ENCODE measurements at places on chromosomes 13 and 19.

DNA sequence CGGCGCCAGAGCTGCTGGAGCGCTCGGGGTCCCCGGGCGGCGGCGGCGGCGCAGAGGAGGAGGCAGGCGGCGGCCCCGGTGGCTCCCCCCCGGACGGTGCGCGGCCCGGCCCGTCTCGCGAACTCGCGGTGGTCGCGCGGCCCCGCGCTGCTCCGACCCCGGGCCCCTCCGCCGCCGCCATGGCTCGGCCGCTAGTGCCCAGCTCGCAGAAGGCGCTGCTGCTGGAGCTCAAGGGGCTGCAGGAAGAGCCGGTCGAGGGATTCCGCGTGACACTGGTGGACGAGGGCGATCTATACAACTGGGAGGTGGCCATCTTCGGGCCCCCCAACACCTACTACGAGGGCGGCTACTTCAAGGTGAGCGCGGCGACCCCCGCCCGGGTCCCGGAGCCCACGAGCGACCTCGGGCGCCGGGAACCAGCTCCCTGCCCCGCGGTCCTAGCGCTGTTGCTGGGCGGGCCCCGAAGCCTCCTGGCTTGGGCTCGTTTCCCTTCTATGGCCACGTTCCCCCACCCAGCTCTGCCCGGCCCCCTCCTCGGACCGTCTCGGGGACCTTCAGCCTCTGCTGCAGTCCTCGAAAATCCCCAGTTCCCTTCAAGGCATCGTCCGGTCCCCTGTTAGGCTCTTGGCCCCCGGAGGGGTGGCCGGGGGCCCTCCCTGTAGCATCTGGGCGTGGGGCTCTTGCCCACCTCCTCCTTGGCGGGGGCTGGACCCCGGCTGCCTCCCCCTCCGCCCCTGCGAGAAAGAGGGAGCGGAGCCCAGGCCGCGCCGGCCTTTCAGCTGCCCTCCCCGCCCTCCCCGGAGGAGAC is at the start of gene CDC34:
Gene CDC34, plus strand, starts transcription at position 8 of the 808 bp plus-strand sequence. Its CDS starts 172 bp downstream, at position 180.
- no peak for DNase-seq

- DNase-seq = no peak
Measured at GRCh38 chr13:94057618-94058186, 421.8 kb downstream of the DCT start.

- DNase-seq = peak; percentile 25
Measured at GRCh38 chr13:78603240-78603957, at the start of gene POU4F1. Gene POU4F1 (minus strand): TSS chr13:78603552. CDS start chr13:78603326, 226 bp downstream.

- DNase-seq = no peak
Measured at GRCh38 chr19:49752701-49753100, 10.4 kb downstream of the TSKS start.

- no peak for DNase-seq
Measured at GRCh38 chr19:42150911-42151361, 18.7 kb upstream of the POU2F2 start.

DNA sequence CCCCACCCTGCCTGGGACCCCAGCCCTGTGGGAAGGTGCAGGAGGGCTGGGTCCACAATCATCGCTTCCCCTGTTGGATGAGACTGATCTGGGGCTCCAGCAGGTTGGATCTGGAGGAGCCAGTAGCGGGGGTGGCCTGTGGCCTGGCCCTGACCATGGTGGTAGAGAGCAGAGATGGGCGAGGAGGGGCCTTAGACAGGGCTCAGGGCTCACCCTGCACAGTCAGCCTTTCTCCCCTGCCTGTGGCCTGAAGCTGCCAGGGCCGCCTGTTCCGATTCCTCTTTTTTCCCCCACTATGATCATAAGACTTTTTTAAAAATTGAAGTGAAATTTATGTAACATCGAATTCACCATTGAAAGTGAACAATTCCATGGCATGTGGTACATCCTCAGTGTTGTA is 18.2 kb downstream of the SIN3B start:
- no peak for DNase-seq

- no peak for DNase-seq
Measured at GRCh38 chr19:28148554-28148953, 1064.4 kb downstream of the UQCRFS1 start.

DNA sequence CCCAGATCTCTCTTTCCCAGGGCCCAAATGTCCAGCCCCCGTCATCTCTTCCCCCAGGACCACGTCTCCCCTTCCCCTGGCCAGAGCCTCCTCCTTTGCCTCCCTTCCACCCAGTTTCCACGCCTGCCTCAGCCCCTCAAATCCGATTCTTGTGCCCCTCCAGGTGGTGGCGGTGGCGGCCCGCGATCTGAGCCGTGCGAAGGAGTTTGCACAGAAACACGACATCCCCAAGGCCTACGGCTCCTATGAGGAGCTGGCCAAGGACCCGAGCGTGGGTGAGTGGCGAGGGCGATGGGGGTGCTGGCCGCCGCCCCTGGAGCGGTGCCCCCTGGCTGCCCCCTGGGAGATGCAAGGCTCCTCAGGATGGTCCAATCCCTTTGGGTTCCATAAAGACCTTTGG is 1.3 kb downstream of the DHDH start:
- no peak for DNase-seq

DNA sequence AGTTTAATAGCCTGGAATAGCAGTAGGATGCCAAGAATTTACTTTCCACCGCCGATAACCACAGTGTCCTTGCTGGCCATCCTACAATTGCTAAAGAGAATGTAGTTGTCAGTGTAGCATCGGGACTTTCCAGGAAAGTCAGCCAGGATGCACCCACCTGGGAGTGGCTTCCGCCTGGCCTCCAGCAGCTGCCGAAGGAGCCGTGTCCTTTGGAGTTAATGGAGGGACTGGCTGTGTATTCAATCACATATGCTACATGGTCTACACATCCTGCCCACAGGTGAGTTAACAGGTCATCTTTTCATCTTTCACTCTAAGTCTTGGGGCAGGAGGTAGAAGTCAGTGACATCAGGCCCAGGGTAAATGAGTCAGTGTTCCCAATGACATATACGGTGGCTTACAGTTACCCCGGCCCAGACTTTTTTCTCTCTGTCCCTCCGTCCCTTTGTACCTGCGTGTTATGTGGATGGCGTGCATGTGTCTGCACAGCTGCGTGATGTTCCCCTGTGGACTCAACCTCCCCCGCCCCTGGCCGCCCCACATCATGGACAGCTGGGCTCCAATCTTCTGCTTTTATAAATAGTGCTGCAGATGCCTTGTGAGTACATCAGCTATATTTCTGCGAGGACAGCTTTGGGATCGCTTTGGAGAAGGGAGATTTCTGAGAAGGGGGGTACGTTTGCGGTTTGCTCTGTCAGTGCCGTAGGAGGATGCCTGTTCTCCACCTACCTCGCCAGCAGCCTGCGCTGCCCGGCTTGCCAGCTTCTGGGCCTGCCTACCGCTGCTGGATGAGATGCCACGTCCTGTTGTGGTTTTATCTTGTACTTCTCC is 63.1 kb downstream of the ATP11A start:
- DNase-seq = no peak

GRCh38 chr13:87669379-87669978 is 1.7 kb upstream of the SLITRK5 start:
- DNase-seq = no peak

DNA sequence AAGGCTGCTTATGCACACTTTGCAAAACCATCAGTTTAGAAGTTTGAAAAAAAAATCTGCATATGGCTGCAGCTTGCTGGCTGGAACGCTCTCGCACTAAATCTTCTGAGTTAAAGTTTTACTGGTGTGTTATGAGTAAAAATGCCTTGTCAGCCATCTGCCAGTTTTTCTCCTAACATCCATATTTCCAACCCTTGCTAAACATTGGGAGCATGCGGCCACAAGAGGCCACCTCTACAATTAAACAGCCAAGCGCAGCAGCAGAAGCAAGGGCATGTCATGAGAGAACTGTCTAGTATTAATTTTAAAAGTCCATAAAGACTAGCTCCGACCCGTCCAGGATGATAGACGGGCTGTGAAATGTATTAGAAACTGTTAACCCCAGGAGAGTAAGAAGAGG is 248.3 kb downstream of the TSHZ3 start:
- no peak for DNase-seq

DNA sequence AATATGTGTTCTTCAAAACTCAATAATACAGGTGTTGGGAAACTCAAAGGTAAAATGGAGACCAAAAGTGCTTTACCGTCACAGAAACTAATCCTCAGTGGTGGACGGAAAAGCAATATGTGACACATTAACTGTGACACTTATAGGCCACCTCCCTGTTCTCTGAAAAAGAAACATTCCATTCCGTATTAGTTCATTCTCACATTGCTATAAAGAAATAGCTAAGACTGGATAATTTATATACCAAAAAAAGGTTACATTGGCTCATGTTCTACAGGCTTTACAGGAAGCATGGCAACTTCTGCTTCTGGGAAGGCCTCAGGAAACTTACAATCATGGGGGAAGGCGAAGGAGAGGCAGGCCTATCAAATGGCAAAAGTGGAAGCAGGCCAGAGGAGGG is 435.3 kb upstream of the HTR2A start:
- no peak for DNase-seq

DNA sequence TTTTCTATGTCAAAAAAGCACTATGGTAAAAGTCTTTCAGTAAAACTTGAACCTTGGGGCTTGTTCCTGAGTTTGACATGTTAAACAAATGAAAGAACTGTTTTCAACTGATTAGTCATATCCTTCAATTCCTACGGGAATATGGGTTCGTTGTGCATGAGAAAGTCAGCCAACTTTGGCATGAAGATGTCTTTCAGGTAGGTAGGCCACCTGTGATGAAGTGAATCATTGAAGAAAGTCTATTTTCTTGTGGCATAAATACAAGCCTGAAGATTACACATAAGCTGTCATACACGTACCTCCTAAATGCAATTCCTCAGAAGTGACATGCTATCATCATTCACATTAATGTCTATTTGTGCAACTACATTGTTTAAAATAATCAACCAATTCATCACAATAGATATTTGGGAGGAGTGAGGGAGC is 513.0 kb downstream of the IRS2 start:
- DNase-seq = no peak

GRCh38 chr13:41029629-41030028 is 10.5 kb upstream of the ELF1 start:
- DNase-seq = no peak

DNA sequence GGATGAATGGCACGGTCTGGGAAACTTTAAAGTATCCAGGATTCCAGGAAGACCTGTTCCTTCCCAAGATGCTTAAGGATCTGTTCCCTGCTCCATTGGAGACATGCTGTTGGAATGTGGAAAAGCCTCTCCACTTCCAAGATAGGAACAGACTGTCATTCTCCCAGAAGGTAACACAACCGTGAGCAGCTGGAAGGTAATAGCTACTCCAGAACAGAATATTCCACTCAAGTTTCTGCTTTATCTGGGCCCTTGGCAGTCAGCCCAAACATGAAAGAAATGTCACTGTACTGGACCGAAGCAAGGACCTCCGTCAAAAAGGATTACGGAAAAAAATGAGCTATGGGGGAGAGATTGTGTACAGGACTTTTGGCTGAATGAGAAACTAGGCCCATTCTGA is 420.9 kb upstream of the NBEA start:
- DNase-seq = no peak

DNA sequence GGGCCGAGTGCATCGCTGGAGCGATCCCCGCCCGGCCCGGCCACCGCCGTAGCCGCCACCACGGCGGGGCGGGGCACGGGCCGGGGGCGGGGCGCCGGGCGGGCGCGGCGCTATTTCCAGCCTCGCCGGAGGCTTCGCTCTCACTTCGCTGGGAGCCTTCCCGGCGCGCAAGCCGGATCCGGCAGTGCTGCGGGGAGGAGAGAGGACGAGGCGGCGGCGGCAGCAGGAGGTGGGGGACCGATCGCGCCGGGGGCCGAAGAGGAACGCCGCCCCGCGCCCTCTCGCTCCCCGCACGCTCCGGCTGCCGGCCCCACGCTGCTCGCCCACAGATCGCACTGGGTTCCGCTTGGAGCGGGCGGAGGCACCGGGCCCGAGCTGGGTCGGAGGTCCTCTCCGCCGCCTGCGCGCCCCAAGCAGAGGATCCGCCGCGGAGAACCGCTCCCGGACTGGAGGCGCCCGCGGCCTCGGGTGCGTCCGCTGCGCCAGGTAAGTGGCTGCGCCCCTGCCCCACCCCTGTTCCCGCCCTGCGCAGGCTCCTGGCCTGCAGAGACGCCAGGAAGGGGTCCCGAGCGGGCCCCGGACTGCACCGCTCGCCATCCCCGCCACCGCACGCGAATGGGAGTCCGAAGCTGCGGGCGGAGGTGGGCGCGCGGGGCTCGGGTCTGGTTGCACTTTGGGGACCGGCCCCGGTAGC is at the start of gene CHST8:
Gene CHST8, plus strand, starts transcription at position 143 of the 694 bp plus-strand sequence. CDS start 67,309 bp downstream, outside the sequence.
- no peak for DNase-seq

DNA sequence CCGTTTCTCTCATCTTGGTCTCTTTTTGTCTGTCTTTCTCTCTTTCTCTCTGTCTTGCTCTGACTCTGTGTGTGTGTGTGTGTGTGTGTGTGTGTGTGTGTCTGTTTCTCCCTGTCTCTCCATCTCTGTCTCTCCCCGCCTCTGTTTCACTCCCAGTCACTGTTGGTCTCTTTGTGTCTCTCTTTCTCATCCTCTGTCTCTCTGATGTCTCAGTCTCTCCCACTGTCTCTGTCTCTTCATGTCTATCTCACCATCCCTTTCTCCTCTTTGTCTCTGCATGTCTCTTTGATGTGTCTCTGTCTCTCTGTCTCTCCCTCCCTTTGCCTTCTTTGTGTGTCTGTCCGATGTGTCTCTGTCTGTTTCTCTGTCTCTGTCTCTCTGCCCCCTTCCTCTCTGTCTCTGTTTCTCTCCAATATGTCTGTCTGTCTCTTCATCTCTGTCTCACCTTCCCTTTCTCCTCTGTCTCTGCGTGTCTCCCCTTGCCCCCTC is 2.5 kb downstream of the NFIC start:
- no peak for DNase-seq

DNA sequence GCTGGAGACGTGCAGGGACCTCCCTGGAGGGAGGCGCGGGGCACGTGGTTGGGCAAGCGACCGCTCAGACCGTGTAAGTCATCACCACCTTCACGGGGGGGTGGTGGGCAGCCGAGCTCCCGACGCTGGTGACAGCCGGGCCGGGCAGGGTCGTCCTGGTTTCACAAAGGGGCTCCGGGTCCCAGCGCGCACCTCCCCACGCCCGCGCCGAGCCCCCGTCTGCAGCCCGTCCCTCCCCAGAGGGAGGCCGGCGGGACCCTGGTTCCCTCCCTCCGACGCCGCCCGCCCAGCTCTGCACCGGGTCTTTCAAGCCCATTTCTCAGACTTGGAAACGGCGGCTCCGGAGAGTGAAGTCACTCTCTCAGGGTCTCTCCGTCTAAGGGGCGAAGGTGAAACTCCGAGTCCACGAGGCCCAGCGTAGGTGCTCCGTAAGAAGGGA is 729 bp upstream of the ARID3A start:
- DNase-seq = peak; percentile 75

DNA sequence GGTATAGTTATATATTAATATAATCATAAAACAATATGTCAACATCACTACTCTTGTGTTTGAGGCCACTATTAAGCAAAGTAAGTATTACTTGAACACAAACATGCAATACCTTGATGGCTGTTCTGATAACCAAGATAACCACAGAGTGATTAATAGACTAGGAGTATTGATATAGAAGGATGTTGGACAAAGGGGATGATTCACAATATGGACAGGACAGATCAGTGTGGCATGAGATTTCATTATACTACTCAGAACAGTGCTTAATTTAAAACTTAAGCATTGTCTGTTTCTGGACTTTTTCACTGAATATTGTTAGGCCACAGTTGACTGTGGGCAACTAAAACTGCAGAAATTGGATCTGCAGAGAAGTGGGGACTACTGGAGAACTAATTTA is 384.2 kb downstream of the SLITRK1 start:
- no peak for DNase-seq
